T-helper 9 cell (primary cell): ENCODE measurements at places on chromosomes 12 and 14.

GRCh38 chr12:153080-153746, 60.7 kb downstream of the SLC6A12 start:
- no peak for DNase-seq

GRCh38 chr12:4829793-4830162, 79.9 kb upstream of the KCNA1 start:
- no peak for DNase-seq

DNA sequence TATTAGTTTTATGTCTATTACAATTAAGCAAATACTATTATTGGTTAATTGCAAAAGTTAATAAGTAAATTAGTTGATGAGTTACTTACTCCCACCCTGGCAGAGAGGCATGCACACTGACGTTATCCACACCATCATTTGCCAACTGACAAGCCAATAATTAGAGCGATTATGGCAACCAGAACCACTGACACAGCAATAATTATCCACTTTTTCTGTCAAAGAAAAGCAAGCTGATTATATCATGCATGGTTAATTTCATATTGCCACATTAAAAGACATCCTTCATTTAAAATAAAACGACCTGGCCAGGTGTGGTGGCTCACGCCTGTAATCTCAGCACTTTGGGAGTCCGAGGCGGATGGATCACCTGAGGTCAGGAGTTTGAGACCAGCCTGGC, 43.1 kb downstream of the STX2 start:
- no peak for DNase-seq

GRCh38 chr12:131365821-131366260, 345.0 kb upstream of the SFSWAP start:
- no peak for DNase-seq

- DNase-seq = peak; percentile 57
Measured at GRCh38 chr12:104671409-104672095, 214.8 kb downstream of the CHST11 start.

GRCh38 chr14:61803755-61804154, 41.5 kb downstream of the SNAPC1 start:
- DNase-seq = no peak

GRCh38 chr14:105398726-105399465, 558 bp downstream of the TEX22 start:
- no peak for DNase-seq

GRCh38 chr12:25784669-25785068, 173.8 kb upstream of the RASSF8 start:
- no peak for DNase-seq

DNA sequence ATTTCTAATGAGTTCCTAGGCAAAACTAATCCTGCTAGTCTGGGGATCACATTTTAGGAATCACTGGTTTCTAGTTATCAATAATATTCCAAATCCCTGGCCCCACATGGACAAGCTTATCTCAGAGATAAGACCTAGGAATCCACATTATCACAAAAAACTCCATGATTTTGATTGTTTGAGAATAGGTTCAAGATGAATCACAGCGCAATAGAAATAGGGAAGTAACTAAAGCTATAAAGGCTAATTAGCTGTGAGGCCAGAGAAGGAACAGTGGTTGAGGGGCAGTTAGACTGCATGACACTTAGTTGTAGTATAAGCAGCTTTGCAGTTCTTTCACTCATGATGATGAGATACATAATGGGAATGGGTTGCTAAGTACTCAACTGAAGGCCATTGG, 13.1 kb upstream of the ATP5F1B start:
- no peak for DNase-seq

GRCh38 chr14:64149921-64150320, 144.2 kb downstream of the ESR2 start:
- no peak for DNase-seq
